AG20443 (cell line): ENCODE measurements at places on chromosomes 3 and 15.
A peak's percentile ranks its signal among the peaks of the same experiment; 100 is the strongest.

GRCh38 chr15:64004056-64004455, 42.2 kb downstream of the DAPK2 start:
- DNase-seq: no peak

- no peak for DNase-seq
Measured at GRCh38 chr3:177141471-177141870, 55.8 kb downstream of the TBL1XR1 start.

- DNase-seq: no peak
Measured at GRCh38 chr3:195916291-195916690, 7.9 kb upstream of the TNK2 start.

DNA sequence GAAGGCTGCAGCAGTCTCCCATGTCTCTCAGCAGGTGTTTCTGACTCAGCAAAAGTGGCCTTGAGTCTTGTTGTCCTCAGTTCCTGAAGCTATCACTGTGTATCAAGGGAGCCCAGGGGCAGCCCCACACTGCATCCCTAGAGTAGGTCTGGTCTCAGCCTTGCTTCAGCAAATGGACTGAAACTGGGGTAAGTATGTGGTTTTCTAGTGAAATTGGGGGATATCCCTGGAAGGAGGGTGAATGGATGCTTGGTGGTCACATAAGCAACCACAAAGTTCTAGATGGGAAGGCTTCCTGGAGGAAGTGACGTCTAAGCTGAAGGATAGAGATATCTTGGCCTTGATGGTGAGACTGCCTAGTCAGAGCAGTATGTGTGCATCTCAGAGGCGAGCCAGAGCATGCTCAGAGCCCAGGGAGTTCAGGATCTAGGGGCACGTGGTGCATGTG, 38.4 kb downstream of the TMEM158 start:
- DNase-seq: no peak

- no peak for DNase-seq
Measured at GRCh38 chr3:22729212-22729611, 473.9 kb upstream of the UBE2E2 start.

- no peak for DNase-seq
Measured at GRCh38 chr3:16809482-16809881, 75.3 kb upstream of the PLCL2 start.

GRCh38 chr3:85576697-85577200, 618.0 kb downstream of the CADM2 start:
- no peak for DNase-seq

DNA sequence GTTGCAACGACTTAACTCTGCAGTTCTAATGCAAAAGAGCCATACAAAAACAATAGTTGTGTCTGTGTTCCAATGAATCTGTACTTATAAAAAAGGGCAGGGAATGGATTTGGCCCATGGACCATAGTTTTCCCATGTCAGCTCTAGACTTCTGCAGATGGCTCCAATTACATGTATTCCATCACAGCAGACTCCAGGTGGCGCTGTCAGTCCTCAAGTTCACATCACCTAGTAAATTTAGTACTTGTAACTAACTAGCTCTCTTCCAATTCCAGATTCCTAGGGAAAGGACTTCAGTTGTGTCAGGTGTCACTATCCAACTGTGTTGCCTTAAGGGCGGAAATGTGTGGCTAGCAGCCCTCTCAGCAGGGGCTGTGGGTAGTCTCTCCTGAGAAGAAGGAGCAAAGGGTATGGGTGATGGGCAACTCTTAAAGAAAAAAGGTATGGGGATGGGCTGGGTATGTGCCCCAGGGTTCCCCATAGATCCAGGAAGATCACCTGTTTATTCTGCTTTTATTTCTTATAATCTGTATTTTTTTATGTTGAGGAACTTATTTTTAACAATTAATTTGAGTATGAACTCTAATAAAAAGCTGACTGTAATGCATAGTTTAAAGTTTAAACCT, 36.2 kb downstream of the BBS4 start:
- peak; percentile 71 for DNase-seq

DNA sequence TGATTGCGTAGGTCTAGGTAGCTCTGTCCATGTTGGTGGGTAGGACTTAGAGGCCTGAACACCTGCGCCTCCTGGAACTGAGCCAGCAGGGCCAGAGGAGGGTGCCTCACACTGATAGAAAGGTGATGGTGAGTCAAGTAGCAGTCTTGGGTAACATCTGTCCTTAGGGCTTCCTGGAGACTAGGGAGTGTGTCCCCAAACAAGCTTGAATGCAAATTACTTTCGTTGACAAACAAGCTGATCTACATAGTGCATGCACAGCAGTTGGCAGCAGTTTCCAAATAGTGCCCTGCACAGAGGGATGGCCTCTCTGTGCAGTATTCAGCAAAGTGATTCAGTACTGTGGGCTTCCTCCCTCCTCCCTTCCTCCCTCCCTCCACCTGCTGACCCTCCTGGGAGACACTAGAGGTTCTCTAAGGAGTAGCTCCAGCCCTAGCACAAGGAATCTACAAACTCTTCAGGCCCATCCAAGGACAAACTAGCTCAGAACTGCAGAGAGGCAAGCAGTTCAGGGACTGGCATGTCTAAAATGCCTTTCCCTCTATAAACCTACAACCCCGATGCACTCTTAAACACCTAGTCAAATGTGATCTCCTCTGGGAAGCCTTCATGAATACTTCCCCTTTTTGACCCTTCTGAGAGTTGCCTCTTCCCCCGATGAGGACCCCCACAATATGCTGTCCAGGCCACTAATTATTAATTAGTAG, 61.0 kb downstream of the TLE3 start:
- no peak for DNase-seq

- peak; percentile 63 for DNase-seq
Measured at GRCh38 chr3:159884661-159885402, 103.8 kb upstream of the IL12A start.
